DMS79 treated with DMSO at 0.1 percent for 48 hours (cell line): ENCODE measurements at places on chromosomes 2 and 18.
A peak's percentile ranks its signal among the peaks of the same experiment; 100 is the strongest.

DNA sequence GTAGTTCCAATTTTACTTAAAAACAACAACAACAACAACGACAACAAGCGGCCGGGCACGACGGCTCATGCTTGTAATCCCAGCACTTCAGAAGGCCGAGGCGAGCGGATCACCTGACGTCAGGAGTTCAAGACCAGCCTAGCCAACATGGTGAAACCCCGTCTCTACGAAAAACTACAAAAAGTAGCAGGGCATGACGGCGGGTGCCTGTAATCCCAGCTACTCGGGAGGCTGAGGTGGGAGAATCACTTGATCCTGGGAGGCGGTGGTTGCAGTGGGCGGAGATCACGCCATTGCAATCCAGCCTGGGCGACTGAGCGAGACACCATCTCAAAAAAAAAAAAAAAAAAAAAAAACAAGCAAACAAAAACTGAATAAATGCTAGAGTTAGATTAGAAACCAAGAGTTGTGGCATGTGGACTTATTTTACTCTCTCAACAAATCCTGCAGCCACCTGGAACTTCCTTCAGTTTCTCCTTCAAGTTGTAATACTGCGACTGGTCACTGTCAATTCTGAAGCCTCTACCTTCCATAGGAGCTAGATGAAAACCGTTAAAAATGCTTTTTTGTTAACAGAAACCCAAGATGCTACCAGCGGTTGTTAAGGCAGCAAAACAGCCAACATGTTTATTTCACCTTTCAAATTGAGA, 1.3 kb downstream of the ATP5F1A start:
- DNase-seq, result no peak

DNA sequence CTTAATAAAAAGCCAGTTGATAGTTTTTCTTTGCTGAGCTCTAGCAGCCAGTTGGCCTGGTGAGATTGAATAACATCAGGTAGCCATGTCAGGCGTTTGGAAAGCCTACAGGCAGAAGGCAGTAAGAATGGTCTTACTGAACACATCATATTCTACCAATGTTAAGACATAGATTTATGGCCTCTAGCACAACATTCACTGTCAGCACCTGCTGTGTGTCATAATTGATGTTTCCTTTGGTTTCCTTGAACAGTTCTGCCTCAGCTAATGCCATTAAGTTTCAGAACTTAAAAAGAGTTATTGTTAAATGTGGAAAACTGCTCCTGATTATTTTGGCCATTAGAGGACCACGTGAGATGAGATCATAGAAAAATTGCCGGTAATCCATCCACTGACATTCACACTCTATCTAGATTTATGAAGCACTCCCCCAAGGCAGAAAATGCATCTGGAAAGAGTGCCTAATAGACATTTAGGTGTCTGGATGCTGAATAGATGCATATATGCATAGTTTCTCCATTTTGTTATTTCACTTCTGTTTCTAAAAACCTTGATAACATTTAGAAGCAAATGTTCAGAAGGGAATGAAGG, 434.7 kb downstream of the PTPRM start:
- no peak for DNase-seq

- no peak for DNase-seq
Observed at GRCh38 chr2:111250448-111251030, 129.8 kb downstream of the BCL2L11 start.

- DNase-seq, result no peak
Observed at GRCh38 chr2:144170179-144170578, 349.7 kb downstream of the ZEB2 start.

DNA sequence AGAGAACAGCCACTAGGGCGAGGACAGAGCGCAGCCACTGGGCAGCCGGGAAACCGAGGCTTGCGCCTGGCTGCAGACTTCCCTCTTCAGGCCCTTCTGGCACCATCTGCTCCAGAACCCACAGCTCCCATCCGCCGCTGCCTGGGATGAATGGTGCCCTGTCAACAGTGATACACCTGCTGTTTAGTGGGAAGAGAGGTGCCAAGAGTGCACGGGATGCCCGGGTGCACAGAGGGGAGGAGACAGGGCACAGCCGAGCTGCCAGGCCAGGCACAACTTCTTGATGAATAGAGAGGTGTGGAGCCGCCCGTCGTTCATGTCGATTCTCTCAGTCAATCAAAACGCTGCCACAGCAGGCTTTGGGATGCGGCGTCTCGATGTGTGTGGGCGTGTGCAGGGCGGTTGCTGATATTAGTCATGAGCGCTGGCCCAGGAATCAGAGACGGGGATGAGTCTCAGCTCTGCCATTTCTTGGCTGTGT, 39.5 kb downstream of the RRM2 start:
- DNase-seq, result peak; percentile 80

DNA sequence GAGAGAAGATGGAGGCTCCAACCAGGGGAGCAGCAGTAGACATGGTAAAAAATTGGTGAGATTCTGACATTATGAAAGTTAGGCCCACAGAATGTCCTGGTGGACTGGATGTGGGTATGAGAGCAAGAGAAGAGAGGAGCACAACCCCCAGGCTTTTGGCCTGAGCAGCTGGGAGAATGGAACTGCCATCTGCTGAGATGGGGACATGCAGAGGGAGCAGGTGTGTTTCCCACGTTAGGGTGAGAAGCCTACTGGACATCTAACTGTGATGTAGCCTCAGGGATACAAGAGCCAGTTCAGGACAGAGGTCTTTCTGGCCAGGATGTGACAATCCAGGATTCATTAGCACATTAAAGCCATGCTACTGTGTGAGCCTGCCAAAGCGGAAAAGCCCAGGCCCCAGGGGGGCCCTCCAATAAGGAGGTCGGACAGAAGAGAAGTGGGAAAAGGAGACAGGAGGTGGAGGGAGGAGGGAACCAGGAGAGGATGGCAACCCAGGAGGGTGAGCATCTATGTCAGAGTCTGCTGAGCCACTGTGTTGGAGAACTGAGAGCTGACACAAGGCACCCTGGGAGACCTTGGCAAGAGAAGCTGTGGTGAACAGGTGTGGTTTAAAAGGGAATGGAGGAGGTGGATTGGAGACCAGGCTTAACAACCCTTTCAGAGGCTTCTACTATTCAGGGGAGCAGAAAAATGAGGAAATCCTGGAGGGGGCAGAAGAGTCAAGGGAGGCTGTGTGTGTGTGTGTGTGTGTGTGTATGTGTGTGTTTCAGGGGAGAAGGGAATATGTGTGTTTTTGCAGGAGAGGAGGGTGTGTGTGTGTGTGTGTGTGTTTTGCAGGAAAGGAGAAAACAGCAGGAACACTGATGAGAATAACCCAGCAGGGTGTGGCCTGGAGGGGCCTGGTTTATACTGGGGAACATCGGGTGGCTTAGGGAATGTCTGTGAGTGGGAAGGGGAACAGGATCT, 10.5 kb downstream of the CYB5A start:
- DNase-seq, result peak; percentile 14

GRCh38 chr2:98580656-98581284, 27.5 kb downstream of the COA5 start:
- DNase-seq, result no peak

GRCh38 chr2:202121532-202122162, 48.6 kb downstream of the KIAA2012 start:
- no peak for DNase-seq

DNA sequence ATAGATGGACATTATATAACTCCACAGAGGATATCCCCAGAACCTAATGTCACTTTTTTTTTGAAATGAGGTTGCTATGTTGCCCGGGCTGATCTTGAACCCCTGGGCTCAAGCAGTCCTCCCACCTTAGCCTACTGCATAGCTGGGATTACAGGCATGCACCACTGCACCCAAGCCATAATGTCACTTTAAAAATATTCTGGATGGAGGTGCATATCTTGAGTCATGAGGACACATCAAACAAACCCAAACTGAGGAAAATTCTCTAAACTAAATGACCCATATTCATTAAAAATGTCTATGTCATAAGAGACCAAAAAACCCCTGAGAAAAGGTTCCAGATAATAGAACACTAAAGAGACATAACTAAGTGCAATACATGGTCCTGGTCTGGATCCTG, 36.3 kb downstream of the OSGEPL1 start:
- DNase-seq, result no peak

GRCh38 chr2:160498137-160498536, 4.5 kb upstream of the RBMS1 start:
- DNase-seq, result no peak
